ENCODE measurements at places on chromosomes 2 and 18.

GRCh38 chr18:58996131-58996641, 131.5 kb downstream of the ZNF532 start:
- no peak for DNase-seq

DNA sequence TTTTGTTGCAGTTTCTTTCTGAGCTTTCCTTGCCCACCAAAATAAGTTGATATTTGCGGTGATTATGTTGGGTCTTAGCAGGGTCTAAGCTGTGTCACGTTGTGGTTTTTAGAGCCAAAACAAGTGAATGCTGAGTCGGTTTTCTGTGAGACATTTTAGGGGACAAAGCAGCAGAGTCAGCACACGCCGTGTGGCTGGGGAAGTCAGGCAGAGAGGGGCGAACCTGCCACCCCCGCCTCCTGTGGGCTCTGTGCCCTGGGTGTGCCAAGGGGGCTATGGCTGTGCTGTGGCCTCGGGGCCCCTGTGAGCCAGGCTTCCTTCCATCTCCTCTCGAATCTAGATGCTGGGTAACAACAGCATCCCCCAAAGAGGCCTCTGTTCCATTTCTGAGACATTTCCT, 30.8 kb upstream of the TMEM87B start:
- DNase-seq, result no peak

- DNase-seq, result no peak
Observed at GRCh38 chr2:53907582-53907981, 47.8 kb upstream of the GPR75 start.

DNA sequence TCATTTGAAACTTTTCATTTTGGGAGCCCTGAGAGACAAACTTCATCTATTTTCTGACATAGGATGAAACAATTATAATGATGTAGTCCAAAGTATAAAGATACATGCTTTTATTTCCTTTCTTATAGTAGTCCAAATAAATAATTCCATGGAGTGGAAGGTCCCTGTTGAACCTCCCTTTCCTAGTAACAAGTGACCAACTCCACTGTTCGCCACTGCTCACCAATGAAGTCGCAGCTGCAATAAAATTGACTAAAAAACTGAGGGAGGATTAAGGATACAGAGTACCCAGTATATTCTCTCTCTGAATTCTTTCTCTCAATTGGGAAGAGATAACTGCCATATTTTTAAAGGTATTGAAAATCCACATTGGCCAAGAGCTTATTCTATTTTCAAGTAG, 14.1 kb downstream of the SERPINB7 start:
- no peak for DNase-seq

DNA sequence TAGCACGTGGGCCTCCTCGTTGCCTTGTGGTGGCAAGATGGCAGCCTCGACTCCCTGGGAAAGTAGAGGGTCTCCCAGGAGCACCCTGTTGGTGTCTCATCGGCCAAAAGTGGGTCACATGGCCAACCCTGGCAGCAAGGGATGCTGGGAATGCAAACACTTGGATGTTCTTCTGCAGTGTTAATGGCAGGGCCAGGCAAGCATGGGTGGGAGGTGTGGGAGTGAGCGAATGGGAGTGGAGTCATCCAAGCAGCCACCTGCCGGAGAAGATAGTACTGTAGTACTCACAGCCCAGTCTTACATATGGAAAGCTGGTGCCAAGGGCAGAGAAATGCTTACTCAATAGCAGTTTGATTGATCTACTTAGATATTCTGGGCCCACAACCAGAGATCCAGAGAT, 122.2 kb downstream of the INHBB start:
- no peak for DNase-seq

DNA sequence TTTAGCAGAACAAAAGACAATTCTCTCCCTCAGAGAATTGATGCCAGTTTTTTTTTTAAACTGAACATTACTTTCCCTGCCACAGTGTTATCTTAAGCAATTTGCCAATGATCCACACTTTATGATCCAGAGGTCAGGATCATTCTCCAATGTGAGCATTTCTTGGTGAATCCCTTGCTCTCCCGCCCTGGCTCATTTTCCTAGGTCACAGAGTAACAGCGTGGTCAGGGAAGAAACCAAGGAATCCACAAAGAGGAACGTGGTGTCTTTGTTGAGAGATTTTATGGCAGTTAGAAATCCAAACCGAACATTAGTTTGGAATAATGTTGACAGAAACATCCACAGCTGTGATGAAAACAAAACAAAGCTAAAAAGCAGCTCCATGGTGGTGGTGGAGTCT, 250.3 kb downstream of the TTC32 start:
- no peak for DNase-seq

- no peak for DNase-seq
Observed at GRCh38 chr18:67243799-67244587, 272.5 kb downstream of the DSEL start.
